Uterus (tissue), 4 donors: ENCODE measurements at places on chromosomes 12 and 14. TPM values are rescaled to one million over a fixed set of nuclear protein-coding genes. Genes with fewer than 3 reads are reported as not detected.

The LMNTD1 gene
- not detected for total RNA-seq

GRCh38 chr14:99382781-99383471, 97.7 kb downstream of the SETD3 start:
- H3K27ac ChIP-seq = no peak overlapping the region
- no peak overlapping the region for H3K4me3 ChIP-seq
- H3K27me3 ChIP-seq = no peaks in the 10 kb centered on the region
- H3K36me3 ChIP-seq = no peaks in the 10 kb centered on the region

GRCh38 chr14:66022526-66022925, 463.6 kb upstream of the CCDC196 start:
- H3K4me3 ChIP-seq = no peak overlapping the region
- H3K27me3 ChIP-seq = no peaks in the 10 kb centered on the region
- no peak for DNase-seq
- no peaks in the 10 kb centered on the region for H3K36me3 ChIP-seq
- no peak overlapping the region for H3K27ac ChIP-seq
- H3K4me1 ChIP-seq = no peaks in the 10 kb centered on the region

The MYO1A gene
- total RNA-seq = 1.3 TPM

GRCh38 chr12:124684971-124685688, 117.7 kb upstream of the NCOR2 start:
- peak; percentile 78 for DNase-seq
- peak overlapping the region; percentile 84 for H3K27ac ChIP-seq
- H3K36me3 ChIP-seq = no peaks in the 10 kb centered on the region
- H3K4me1 ChIP-seq = no peaks in the 10 kb centered on the region
- no peaks in the 10 kb centered on the region for H3K27me3 ChIP-seq
- H3K4me3 ChIP-seq = peak overlapping the region; percentile 2

- DNase-seq = no peak
- no peak overlapping the region for H3K27ac ChIP-seq
- H3K4me1 ChIP-seq = no peaks in the 10 kb centered on the region
These were observed 145.0 kb downstream of the WIF1 start for GRCh38 chr12:64976131-64976530.

DNA sequence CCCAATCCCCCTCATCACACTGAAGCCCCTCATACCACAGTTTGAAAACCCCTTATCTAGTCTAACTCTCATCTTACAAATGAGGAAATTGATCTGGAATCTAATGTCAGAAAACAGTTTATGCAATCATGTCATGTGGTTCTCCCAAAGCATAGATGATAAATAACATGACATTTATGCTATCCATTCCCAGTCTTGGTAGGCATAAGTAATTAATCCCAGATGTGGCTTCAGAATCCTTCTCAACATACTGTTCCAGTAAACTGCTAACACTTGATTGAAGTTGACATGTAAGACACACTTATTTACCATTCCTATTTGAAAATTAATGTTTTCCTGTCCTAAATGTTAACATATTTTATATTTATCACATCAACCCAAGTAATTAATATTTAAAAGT, 168.7 kb downstream of the GALC start:
- no peak for DNase-seq
- no peak overlapping the region for H3K4me3 ChIP-seq
- H3K36me3 ChIP-seq = no peaks in the 10 kb centered on the region

GRCh38 chr14:78181270-78181669, 11.1 kb downstream of the NRXN3 start:
- no peaks in the 10 kb centered on the region for H3K27me3 ChIP-seq
- DNase-seq = no peak
- H3K27ac ChIP-seq = no peak overlapping the region
- no peak overlapping the region for H3K4me3 ChIP-seq
